ENCODE measurements at places on chromosomes 4 and X. TPM values are rescaled to one million over a fixed set of nuclear protein-coding genes. Genes with fewer than 3 reads are reported as not detected.

Gene RENBP
- polyA plus RNA-seq = 20.8 TPM

Gene SMAD1
- 57.8 TPM for polyA plus RNA-seq

Gene WAS
- polyA plus RNA-seq = 3.9 TPM

DNA sequence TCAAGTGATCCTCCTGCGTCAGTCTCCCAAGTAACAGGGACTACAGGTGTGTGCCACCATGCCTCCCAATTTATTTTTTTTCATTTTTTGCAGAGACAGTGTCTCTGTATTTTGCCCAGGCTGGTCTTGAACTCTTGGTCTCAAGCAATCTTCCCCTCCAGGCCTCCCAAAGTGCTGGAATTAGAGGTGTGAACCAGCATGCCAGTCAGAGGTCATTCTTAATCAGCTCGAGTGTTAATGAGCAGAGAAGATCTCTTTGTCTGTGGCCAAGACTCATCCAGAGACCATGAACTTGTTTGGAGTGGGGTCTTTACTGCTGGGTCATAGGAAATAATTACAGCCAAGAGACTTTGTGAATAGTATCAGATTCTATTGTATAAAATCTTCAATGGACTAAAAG lies 99.2 kb upstream of the AP1S2 start:
- no peak for DNase-seq

DNA sequence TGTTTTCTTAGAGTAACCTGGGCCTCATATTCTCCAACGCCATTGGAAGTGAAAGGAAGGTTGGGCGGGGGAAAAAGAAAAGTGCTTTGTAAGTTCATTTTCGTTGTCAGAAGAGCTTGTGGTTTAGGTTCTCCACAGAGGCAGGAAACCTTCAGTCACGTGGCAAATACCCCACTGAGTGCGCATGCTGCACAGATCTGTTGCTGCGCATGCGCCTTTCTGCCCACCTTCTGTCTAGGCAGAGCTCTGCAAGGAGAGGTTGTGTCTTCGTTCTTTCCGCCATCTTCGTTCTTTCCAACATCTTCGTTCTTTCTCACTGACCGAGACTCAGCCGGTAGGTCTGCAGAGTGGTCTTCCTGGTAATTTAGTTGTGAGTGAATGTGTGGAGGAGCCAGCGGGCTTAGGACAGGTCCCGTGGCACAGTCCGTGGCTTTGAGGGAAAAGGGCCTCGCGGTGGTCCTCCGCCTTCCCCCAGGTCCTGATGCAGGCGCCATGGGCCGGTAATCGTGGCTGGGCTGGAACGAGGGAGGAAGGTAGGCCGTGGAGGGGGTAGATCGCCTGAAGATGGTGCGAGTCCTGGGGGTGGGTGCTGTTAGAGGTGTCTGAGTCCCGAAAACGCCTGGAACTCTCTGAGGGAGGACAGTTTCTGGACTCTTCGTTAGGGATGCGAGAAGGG lies at the start of gene PAGE5:
Gene PAGE5 (plus strand): TSS at position 228 of the 676 bp plus-strand sequence. CDS start 1,037 bp downstream, outside the sequence.
- DNase-seq = no peak

- no peak for DNase-seq
Observed at GRCh38 chrX:497186-498014, 110.7 kb upstream of the PPP2R3B start.

GRCh38 chr4:101122019-101122418 lies 225.3 kb downstream of the PPP3CA start:
- no peak for DNase-seq

DNA sequence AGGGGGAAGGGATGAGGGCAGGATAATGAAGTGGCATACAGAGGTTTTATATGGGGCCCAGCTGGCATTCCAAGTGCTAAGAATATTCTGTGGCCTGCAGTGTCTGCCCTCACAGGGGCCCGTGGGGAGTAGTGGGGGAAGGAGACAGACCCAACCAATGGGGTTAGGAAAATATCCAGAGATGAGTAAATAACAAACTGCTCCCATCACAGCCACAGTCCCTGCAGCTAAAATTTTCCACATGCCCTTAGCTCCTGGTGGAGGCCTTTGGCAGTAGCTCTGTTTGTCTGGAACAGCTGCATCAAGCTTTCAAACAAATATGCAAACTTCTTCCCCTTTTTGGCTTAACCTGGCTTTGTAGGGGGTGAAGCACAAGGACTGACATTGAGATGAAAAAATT lies 3.1 kb downstream of the SRPX2 start:
- DNase-seq = no peak

DNA sequence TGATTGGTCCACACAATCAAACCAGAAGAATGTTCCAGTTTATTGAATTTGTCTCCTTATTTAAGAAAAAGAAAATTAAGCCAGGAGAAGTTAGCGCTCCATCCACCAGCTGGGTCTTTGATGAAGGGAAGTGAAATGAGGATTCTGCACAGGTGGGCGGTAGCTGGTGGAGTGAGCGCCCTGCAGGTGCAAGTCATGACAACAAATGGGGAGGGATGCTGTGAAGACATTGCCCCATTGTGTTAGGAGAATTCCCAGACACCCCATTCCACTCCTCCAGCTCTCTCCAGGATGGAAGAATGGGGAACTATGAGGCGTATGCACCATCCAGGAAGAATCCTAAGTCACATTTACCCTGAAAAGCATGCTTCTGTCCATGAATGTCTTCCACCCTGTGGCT lies 22.9 kb downstream of the PLRG1 start:
- no peak for DNase-seq

DNA sequence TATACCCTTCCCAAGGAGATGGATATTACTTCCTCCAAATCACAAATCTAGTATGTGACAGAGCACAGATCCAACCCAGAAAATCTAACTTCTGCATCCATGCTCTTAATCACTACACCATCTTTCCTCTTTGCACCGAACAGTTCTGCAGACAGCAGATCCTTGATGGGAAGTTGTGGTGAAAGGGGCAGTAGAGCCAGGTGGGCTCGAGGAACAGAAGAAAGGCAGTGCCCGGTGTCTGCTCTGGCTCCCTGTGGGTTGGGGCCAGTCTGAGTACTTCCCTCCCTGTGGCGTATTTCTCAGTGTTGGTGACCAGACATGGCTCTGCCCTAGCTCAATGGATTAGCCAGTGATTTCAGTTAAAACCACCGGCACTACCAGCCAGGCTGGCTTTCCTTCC lies 15.3 kb downstream of the HOPX start:
- no peak for DNase-seq

DNA sequence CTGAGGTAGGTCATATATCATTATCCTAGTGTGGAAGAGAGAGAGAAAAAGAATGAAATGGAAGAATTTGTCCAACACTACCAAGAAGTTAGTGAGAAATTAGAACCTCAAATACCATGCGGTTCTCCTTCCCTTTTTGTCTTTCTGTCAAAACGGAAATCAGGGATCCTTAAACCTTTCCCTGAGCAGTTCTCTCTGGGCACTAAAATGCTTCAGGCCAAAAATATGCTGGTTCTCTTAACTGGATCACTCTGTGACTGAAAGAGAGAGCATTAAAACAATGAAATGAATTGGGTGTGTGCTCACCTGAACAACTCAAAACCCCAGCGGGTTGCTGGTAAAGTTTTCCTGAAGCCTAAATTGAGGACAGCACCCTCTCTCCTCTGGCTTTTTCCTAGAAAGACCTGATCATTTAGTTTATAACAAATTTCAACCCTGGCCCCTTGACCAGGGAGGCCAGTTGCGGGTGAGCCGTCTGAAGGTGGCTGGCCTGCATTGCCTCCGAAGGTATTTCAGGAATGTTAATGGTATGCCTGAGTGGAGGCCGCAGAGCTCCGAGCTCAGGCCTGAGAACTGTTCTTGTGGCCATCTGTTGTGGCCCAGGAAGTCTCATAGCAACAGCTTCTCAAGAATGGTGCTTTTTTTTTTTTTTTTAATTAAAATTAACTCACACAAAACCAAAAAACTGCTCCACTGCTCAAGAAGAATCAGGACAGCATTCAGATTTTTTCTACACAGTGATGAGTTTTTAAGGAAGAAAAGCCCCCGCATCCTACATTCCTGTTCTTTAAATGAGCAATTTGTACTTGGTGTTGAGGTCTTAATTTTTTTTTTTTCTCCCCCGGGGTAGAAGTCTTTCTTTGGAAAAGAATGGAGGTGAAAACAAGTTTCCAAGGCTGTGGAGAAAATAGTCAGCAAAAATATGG lies 155.1 kb downstream of the SHROOM3 start:
- DNase-seq = no peak

GRCh38 chr4:134027931-134028330 lies 173.7 kb downstream of the PABPC4L start:
- no peak for DNase-seq

GRCh38 chr4:160877087-160877790 lies 1286.6 kb downstream of the FSTL5 start:
- no peak for DNase-seq

DNA sequence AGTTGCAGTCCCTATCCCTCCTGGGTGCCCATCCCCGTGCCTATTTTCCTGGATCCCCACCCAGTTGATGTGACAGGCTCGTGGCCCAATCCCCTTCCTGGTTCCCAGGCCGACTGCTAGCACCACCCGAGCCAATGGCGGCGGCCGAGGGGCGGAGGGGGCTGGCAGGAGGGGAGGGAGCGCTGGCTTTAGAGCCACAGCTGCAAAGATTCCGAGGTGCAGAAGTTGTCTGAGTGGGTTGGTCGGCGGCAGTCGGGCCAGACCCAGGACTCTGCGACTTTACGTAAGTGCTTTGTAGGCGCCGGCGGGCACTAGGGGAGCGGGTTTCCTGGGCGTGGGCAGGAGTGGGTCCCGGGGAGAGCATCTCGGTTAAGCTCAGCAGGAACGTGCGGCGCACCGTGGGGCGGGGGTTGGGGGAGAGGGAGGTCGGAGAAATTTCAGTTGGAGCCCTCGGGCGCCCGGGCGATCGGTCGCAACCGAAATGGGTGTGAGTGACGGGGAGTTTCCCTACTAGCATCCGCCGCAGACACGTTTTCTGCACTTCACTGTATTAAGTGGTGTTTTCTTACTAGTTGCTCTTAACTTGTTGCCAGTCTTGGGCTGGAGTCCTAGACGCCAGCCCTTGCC lies at the start of gene PLS3:
Gene PLS3 (plus strand): TSS at position 197 of the 627 bp plus-strand sequence. CDS start 49,077 bp downstream, outside the sequence.
- DNase-seq = peak; percentile 65

GRCh38 chr4:150668824-150669223 lies 86.9 kb downstream of the MAB21L2 start:
- DNase-seq = no peak

- no peak for DNase-seq
Observed at GRCh38 chr4:3307060-3307459, 14.2 kb downstream of the RGS12 start.

DNA sequence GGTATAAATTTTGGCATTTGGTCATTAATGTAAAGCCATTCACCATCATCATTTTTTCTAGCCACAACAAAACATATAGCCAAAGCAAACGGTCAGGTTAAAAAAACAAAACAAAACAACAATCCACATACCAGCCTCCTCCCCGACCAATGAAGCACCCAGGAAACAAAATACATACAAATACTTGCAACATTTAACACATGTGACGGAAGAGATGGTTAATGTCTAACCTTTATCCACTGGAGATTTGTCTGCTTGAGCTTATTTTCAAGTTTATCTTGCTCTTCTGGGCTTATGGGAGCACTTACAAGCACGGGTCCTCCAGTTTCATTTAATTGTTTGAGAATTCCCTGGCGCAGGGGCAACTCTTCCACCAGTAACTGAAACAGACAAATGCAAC lies 857.5 kb upstream of the FTHL17 start:
- DNase-seq = no peak
